ENCODE measurements at places on chromosomes 2 and 18.

- DNase-seq = no peak
These were observed 109.1 kb upstream of the CTDP1 start for GRCh38 chr18:79570266-79571201.

- no peak for DNase-seq
These were observed 3.9 kb upstream of the ZNF532 start for GRCh38 chr18:58860747-58861231.

GRCh38 chr18:57659460-57660102 is 37.9 kb upstream of the NARS1 start:
- no peak for DNase-seq

DNA sequence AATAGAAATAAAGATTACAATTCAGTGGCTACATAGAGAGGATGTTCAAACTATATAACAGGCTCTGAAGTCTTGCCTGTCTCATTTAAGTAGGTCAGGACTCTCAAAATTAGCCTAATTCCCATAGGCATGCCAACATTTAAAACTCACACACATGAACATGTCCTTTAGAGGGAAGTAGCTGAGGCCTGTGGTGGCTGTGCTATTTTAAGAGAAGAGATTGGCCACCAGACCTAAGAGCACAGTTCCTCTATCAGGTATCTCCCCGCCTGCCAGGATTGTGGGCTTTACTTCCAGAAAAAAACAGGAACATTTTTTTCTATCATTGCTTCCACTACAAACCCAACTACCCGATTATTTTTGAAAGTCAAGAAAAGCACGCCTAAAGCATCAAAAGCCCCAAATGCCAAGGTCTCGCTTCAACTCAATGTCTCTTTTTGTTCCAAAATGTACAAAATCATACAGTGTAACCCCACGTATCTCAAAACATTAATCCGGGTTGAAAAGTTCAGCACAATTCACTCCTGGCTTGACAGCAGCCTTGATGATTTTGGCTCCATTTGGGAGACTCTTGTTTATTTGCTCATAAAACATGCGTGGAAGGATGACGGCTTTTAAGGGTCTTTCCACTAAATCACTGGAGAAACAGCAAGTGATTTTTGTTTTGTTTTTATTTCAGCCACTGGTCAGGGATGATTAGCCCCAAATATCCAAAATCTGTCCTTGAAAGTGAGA is 15.3 kb downstream of the FHL2 start:
- DNase-seq = no peak

DNA sequence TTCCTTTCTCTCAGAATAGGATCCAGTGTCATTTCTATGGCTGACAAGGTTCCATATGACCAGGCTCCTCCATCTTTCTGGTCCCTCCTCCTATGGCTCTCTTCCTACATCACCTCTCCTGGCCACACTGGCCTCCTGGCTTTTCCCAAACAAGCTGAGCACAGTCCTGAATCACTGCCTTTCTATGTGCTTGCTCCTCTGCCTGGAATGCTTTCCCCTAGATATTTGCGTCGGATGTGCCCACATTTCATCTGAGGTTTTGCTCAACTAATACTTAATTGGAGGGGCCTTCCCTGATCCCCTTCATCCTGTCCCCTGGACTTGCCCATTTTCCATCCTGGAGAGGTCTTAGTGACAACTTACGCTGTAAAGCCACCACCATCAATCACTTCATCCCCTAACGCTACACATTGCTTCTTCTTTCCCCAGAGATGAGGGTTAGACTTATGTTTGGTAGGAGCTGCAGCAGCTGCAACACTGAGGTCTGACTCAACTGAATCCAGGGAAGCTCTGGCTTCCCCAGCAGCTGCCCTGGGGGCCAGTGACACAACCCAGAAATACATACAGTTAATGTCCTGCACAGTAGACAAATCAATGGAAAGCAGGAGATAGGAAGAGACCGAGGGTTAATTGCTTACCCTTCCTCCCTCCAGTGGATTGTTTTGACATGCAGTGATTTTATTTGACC is 42.9 kb downstream of the QPCT start:
- DNase-seq = no peak

DNA sequence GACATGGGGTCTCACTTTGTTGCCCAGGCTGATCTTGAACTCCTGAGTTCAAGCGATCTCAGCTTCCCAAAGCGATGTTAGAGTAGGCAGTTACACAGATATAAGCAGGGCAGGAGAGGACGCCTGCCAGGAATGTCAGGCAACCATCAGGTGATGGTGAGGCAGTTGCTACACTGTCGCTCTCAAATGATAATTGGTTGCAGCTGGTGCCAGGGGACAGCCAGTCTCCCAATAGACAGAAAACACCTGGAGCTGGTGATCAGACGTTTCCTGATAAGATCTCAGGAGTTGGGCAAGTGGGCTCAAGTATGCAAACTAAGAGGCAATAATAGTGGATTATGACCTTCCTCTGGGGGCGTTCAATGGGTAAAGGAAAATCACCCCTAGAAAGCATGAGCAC is 163.1 kb upstream of the RGPD4 start:
- no peak for DNase-seq

DNA sequence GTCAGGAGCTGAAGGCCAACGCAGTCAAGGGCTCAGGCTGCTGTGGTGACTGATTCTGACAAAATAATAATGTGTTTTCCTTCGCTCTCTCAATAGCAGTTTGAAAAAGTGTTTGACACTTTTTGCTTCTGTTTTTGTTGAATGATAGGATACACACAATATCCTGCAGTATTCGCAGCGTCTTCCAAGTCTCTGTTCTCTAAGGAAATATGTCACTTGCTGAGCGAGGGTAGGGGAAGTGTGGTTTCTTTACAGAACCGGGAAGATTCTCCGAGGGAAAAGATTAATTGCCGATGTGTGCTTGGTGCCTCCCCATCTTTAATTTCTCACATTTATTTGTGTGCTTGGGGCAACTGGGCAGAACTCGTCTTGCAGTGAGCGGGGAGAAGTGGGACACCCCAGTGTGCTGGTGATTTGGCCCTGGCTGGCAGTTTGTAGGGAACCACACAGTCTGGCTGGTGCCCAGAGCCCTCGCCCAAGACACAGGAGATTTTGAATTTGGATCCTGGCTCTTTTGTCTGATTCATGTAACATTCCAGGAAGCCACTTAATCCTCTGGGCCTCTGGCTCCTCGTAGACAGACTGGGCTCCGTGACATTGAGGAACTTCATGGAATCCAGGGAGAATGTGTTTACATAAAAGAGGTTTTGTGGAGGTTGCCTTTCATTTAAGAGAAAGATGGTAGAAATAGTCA is 169.4 kb downstream of the LDLRAD4 start:
- no peak for DNase-seq

- DNase-seq = no peak
These were observed 3.4 kb upstream of the TNFAIP6 start for GRCh38 chr2:151353995-151354394.

GRCh38 chr2:233228376-233228775 is 23.1 kb upstream of the ATG16L1 start:
- no peak for DNase-seq

DNA sequence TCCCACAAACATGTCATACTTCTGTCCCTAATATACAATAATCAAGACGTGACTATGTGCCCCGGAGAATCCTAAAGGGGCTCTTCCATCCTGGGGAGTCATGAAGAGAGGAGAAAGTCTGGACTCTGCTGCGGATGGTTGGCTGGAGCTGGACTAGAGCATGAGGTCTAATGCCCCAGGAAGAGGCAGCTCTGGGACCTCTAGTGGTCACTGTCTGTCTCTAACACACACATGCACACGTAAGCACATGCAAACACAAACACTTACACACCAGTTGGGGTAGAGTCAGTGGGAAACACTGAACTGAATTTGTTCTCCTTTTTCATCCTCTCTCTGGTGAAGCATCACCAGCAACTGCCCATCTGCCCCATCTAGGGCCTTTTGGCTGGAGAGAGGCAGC is 271.6 kb downstream of the TDRD15 start:
- DNase-seq = no peak

DNA sequence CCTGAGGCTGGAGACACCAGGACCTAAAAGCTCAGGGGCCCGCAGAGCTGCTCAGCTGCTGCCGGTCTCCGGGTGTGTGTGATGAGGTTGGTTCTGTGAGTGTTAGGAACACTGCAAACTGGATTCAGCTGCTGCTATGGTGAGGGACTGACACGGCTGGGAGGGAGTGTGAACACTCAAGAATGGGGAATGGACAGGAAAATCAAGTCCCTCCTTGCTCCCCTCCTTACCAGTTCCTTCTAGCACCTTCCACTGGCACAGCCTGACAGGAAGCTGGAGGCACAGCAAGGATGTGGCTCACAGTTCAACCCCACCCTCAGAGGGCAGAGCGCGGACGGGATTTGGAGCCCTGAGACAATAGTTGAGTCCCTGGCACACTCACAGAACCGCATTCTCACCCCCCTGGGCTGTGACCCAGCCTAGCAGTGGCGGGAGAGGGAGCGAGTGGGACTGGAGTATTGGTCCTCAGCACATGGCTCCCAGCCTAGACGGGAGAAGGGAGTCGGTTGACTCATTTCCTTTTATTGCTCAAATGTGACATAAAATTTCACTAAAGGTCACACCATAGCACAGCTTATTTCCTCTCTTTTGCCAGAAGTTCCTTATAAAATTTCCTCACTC is 42.5 kb downstream of the LRRC30 start:
- DNase-seq = no peak

DNA sequence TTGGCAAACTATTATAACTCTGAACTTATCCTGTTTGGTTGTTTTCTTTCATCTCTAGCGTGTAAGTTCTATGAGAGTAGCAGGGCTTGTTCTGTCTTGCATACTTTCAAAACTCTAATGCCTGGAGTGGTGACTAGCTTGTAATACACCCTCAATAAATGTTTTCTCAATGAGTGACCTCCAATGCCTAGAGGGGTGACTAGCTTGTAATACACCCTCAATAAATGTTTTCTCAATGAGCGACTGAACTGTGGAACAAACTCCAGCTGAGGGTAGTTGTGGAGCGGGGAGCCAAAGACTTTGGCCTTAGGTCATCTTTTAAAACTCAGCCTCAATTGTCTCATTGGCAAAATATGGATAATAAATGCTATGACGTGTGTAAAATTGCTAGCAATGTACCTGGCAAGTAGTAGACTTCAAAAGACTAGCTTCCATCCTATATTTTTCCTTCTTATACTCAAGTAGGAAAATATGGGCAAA is 1.8 kb downstream of the GPD2 start:
- DNase-seq = no peak

GRCh38 chr18:74525741-74526140 is 8.6 kb upstream of the CNDP1 start:
- no peak for DNase-seq

- no peak for DNase-seq
These were observed 77.6 kb upstream of the ZNF516 start for GRCh38 chr18:76572518-76573247.

- no peak for DNase-seq
These were observed 53.8 kb downstream of the GULP1 start for GRCh38 chr2:188345426-188345825.

- DNase-seq = no peak
These were observed 682.4 kb downstream of the DPP10 start for GRCh38 chr2:115124817-115125216.

DNA sequence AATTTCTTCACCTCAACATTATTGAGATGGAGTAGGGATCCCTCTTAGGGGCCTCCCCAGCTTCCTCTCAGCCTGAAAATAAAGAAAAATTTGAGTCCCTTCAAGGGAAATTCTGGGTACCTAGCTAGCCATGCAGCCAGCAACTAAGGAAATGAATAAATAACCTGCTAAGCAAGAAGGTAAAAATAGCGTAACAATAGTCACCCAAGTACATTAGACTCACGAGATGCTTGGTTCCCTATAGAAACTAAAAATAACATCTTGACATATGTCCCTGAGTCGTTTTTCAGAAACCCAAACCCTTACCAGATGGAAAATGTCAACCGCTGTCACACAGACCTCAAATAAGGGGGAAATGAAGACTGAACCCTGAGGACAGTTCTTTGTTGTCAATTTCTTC is 51.9 kb downstream of the CACNB4 start:
- no peak for DNase-seq

- DNase-seq = no peak
These were observed 42.2 kb downstream of the UPP2 start for GRCh38 chr2:158143703-158144360.

GRCh38 chr2:5409898-5410381 is 282.2 kb upstream of the SOX11 start:
- no peak for DNase-seq

- DNase-seq = no peak
These were observed 65.0 kb downstream of the NOL4 start for GRCh38 chr18:34159691-34160185.

DNA sequence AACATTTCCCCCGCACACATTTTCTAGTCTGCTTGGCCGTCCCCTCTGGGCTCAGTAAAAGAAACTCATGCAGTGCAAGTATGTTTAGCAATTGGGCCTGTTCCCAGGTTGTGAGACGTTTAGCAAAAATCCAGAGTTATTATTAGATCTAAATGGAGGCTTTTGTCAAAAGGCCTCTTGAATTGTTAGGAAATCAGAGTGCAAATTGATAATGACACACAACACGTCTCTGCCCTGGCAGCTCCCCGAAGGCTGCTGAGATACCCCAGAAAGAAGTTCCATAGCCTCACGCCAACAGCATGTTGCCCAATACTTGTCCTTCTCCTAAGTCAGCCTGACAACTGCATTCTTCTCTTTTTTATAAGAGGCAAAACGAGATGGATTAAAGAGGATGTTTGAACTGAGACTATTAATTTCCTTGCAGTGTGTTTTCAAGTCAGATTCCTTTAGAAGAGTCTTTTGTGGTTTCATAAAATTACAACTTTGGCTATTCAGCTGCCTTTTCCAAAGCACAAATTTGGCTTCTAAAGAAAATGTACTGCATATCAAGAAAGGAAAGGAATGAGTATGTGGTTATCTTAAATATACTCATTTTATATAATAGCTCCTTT is 202.2 kb downstream of the TRIB2 start:
- DNase-seq = no peak

All from stimulated activated CD8-positive, alpha-beta memory T cell treated with anti-CD3 and anti-CD28 coated beads, Interleukin-4, amount 100 ng/mL, for 1 hour (primary cell).